GM13976 (cell line): ENCODE measurements at places on chromosomes 12 and 14.
A peak's percentile ranks its signal among the peaks of the same experiment; 100 is the strongest.

- no peak for DNase-seq
Measured at GRCh38 chr12:14896521-14897169, 11.0 kb upstream of the MGP start.

- no peak for DNase-seq
Measured at GRCh38 chr12:103046154-103046553, 88.7 kb downstream of the ASCL1 start.

DNA sequence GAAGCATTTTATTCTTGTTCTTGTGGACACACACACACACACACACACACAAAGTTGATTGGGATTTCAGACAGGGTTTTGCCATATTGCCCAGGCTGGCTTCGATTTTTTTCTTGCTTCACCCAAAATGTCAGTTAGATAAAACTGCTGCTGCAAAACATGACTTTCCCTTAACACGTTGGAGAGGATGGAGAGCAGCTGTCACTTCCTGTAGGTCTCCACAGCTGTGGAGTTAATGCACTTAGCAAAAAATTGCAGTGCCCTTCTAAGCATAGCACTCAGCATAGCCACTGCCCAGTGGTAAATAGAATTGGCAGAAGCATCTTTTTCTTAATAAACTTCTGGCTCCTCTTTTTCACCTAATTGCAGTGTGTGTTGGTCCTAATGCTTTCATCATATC lies 54.5 kb downstream of the PDZRN4 start:
- no peak for DNase-seq

DNA sequence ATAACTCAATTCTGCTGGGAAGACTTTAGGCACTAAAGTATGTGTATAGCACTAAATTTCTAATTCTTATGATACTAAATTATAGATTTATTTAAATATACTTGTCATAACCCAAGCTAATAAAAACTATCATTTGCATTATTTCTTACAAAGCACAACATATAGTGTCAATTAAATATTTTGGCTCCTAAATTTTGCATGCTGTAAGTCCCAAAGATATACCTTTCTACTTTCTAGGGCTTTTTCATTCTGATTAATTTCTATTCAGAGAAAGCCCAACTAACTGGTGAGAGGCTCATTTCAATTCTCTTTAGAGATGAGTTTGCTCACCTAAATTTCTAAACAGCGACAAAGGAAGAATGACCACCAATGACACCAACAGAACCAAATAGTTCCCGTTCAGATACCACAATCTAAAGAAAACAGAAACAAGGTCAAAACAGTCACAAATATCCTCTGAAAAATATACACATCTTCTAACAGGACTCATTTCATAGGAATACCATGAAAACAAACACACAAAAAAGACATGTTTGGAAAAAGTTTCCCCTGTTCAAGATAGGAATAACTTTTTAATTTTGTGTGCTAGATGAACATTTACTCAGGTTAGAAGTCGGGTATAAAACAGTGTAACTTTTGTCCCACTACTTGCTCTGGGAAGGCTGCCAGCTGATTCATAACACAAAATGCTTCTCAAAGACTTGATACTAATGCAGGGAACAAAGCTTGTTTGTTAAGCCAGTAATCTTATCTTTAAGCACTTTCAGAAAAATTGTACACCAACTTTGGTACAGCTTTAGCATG lies 7.6 kb downstream of the SLC38A2 start:
- no peak for DNase-seq

DNA sequence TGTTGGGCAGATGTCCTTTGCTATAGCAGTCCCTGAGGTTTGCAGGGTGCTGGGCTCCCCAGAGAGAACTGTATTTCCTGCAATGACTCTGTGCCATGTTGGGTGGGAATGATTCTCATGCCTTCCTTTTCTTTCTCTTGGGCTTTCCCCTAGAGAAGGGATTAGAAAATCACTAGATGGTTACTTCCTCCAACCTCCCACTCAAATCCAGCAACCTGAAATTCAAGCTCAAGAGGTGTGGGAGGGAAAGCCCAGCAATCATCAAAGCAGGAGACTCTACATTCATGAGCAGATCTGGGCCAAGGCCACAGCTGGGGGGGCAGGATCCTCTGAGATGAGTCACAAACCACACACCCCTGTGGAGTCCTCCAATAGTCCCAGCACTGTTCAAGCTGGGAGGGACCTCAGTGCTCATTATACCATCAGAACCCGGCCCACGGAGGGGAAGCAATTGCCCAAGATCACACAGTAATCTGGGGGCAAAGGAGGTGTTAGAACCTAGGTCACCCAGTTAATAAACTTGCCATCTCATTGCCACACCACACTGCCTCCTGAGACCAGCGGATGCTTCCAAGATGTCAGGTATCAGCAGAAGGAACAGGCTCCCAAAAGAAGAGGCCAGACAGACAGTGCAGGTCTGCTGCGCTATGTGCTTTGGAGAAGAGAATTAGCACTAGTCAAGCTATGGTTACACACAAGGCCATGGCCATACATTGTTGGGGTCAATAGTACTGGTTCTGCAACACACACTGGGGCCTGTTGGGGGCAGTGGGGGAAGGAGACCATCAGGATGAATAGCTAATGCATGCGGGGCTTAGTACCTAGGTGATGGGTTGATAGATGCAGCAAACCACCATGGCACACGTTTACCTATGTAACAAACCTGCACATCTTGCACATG lies 65.7 kb downstream of the TTC9 start:
- DNase-seq: peak; percentile 59

DNA sequence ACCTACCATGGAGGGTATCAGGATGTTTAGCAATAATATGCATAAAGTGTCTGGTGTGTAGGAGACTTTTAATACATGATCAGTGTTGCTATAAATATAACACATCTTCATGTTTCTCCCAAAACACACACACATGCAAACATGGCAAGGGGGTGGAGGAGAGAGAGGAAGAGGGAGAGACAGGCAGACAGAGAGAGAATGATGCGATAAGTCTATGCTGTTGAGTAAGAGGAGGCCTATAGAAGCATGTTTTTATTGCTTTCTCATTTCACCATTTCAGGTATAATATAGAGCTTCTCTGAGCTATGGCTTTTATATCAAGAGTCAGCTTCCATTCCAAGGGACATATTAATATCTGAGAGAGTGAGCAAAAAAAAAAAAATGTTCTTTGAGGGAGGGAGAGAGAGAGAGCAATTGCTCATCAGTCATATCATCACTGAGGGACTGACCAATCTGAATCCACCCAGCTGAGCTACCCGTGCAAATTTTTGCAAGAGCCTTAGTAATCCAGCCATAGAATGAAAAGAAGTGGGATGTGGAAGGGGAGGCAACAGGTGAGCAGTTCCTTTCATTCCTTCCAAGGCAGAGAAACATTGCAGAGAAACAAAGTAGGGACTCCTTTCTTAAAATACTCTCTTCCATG lies 54.8 kb upstream of the RASSF8 start:
- no peak for DNase-seq

DNA sequence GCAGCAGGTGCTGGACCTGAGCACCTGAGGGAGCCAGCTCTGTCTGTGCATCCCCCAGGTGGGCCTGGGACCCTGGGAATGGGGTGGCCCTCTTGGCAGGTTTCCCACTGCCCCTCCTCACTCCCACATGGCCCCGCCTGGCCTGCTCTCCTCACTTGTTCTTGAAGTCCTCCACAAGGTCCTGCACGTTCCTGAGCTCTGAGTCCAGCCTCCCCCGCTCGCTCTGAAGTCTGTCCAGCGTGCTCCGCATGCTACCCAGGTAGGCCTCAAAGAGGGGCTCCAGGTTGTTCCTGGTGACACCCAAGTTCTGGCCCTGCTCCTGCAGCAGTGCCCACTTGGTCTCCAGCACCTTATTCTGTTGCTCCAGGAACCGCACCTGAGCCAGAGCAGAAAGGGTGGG lies 2.9 kb downstream of the KRT79 start:
- no peak for DNase-seq

- DNase-seq: peak; percentile 75
Measured at GRCh38 chr14:103561381-103562178, 877 bp downstream of the BAG5 start.

GRCh38 chr14:73842851-73843250 lies 8.8 kb upstream of the PTGR2 start:
- no peak for DNase-seq

GRCh38 chr12:12350868-12351463 lies 924 bp upstream of the MANSC1 start:
- no peak for DNase-seq

DNA sequence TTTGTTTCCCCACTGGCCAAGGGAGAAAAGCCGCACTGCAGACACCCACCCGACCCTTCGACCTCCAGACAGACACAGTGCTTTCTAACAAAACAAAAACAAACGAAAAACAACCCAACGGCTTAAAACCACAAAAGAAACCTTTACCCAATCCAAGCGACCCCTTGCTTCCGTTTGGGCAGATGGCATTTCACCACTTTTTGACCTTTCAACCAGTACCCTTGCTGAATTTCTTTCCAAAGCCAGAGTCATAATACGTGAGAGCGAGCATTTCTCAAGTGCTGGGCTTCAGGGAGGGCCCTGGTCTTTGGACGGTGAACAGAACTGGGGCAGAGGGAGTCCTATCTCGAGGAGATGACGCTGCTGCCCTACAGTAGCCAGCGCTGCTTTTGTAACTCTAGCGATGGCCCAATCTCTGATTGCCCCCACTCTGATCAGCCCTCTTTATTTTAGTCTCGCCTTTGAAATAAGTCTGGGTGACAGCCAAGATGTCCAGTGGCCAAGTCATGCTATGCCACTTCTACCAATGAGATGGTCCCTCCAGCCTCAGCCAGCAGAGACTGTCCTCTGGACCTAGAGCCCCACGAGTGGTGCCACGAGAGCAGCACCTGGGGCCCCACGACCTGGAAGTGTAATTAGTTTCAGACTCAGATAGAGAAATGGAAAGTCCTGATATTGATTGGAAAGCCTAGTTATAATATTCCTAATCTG lies 21.9 kb upstream of the ADIPOR2 start:
- DNase-seq: no peak

GRCh38 chr12:13293096-13293495 lies 96.6 kb downstream of the EMP1 start:
- no peak for DNase-seq

DNA sequence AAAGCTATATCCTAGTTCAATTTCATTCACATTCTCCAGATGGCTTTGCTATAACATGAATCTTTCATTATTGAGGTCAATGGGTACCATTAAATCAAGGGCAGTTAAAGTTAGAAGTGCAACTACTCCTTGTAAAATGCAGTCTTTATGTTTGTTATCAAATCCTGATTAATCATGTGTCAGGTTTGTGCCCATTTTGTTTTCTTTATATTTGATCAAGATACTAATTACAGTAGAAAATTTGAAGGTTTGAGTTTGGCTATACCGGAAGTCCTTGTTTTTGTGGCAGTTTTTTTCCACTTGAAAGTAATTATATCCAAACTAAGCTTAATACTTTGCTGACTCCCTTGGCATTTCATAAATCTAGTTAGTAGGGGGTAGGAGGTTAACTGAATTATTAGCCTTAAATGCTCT lies 513.0 kb downstream of the DIO2 start:
- DNase-seq: no peak

DNA sequence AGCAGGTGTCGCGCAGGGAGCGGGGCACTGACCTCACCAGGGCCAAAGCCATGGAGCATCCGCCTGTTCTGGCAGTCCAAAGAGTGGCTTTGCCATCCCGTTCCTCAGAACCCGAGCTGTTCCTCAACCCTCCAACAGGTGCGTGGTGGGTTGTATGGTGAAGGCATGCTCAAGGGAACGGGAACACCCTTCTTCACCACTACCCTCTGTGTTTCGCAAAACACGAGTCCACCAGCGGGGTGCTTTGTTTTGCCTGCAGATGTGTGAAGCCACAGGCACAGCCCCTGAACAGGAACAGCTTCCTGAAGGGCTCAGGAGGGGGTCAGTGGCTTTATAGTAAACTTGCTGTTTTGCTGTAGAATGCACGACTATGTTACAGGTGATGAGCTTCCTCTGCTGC lies 52.7 kb downstream of the SMOC1 start:
- no peak for DNase-seq

DNA sequence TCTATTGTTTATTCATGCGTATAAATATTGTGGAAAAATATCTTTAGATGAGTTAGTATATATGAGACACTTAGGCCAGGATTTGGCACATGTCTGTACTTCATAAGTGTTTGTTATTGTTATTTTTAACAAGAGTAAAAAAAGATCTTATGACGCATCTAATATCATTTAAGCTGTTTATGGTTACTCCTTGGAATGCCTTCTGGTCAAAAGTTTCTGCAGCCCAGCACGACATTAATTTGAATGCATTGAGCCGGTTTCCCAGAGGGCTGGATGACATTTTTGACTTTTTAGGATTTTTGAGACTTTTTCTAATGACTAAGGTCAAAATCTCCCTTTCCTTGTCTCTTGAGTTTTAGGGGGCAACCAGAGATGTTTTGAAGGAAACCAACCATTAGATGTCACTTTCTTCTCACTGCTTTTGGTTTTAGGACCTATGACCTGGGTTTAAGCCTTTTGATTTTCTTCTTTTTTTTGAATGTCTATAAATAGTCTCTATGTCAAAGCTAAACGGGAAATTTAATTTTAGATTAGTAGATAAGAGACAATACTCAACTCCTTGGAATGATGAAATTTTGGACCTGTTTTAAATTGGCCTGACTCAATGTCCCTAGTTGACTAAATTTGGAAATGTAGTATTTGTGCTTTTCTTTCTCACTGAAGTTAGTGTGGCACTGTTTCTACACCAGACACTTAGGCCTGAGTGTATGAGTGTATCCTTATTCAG lies 215.5 kb downstream of the AEBP2 start:
- DNase-seq: no peak

- no peak for DNase-seq
Measured at GRCh38 chr14:70896981-70897380, 10.3 kb upstream of the PCNX1 start.

DNA sequence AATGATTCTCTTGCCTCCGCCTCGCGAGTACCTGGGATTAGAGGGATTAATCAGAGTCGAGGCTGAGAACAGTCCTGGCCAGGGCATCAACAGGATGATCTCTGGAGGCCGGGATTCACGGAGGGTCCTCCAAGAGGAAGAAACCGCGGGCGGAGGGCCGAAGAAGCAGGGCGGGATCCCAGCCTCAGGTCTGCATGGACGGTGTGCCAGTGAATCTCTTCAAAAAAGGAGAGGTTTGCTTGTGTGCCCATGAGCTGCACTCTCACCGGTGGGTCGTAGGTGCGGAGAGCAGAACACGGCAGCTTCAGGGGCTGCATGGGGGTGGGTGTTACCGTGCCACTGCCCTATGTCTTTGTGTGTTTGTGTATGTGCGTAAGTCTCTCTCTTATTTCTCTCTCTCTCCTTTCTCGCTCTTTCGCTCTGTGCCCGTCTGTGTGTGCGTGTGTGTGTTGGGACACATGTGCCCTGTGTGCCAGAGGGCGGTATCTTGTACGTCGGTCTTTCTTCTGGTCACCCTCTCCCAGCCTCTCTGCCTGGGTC lies 768.2 kb upstream of the ALG10B start:
- no peak for DNase-seq
